ENCODE measurements at places on chromosomes 16 and 17.

DNA sequence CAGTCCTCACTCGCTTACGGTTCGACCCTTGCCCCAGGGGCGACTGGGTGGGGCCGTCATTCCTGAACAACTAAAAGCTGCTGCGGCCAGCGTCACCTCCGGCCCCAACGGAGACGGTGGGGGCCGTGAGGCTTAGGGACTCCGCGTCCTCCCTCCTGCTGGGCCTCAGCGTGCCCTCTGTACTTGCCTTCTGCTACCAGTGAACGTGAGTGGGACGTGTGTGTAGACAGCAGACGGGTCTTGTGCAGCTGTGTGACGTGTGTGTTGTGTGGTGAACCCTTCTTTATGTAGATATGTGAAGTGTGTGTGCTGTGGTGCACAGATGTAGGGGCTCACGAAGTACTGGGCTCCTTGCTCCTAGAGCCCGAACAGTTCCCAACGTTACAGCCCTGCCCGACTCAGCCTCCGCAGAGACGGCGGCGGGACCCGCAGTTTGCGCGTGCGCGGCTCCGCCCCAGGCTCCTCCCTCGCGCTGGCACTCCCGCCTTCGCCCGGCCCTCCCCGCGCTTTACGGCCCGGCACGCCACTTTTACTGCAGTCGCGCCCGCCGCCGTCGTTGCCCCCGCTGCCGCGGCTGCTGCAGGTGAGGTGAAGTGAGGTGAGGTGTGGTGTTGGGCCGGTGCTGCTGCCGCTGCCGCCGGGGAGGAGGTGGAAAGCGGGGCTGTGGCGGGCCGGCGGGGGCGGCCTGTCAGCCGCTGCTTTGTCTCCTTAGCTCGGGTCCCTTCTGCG lies at the start of gene PHAF1:
Gene PHAF1 (plus strand): TSS at position 535 of the 729 bp plus-strand sequence. CDS start 235 bp downstream, outside the sequence.
- DNase-seq: peak; percentile 64

DNA sequence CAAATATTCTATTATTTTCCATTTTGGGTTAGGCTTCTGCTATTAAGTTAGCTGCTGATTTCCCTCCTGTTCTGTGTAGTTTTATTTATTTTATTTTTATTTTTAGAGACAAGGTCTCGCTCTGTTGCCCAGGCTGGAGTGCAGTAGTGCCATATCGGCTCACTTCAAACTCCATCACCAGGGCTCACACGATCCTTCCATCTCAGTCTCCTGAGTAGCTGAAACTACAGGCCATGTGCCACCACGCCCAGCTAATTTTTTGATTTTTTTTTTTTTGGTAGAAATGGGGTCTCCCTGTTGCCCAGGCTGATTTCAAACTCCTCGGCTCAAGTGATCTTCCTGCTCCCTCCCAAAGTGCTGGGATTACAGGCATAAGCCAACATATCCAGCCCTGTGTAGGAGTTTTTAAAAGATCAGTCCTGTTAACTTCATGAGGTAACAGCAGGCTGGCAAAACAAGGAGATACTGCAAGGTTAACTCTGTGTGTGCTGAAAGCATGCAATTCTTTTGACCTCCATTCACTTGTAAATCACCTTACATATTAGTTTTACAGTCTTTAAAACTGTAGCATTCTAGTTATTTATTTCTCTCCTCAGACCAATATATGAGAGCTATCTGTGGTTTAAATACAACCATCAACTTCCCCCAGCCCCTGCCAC lies 63.2 kb downstream of the SSH2 start:
- no peak for DNase-seq

- DNase-seq: no peak
Observed at GRCh38 chr17:8939496-8940334, 25.8 kb downstream of the PIK3R5 start.

DNA sequence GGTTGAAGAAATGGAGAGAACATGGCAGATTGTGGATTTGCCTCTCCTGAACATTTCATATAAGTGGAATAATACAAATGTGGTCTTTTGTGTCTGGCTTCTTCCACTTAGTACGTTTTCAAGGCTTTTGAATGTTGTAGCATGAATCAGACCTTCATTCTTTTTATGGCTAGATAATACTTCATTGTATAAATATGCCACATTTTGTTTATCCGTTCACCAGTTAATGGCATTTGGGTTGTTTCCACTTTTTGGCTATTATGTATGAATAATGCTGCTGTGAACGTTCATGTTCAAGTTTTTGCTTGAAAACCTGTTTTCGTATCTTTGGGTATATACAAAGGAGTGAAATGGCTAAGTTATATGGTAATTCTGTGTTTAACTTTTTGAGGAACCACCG lies 130.4 kb downstream of the TANC2 start:
- no peak for DNase-seq

DNA sequence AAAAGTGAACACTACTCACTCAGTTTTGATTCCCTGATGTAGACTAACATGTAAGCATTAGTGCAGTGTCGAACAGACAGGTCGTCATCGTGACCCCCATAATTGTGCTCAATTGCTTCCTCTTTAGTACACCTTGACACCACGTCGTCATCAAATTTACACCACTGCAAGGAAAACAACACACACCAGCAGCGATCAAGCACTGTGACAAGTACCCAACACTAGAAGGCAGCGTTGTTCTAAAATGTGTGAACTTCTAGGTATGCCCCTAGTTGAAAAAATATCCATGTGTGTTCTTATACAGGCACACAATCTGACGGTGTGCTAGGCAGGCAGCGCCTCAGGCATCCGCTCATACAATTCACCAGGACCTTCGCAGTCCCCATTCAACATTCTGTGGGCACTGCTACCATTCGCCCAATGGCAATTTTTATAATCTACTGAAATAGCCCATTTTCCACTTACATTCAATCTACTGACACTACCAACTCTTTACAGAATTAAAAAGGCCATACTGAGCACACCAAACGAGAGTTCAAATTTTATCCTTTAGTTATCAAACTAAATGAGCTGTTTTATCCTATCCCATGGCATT lies 23.1 kb downstream of the LITAFD start:
- DNase-seq: no peak

DNA sequence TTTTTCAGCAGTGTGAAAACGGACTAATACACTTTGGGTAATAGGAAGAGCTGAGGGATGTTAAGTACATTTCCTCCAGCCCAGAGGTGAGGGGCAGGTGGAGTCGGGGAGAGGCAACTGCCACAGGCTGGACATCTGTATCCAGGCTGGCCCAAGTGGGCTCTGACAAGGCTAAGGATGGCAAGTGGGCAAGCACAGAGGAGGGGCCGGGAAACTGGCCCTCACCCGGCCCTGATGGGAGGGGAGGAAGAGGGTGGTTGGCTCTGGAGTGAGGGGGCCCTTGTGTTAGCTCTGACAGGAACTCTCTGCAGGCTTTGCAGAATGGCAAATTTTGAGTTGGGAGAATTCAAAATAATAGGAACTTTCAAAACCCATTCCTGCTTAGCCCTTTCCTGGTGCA lies 251.0 kb upstream of the TNRC6C start:
- DNase-seq: no peak

- no peak for DNase-seq
Observed at GRCh38 chr17:57357392-57357784, 101.1 kb downstream of the MSI2 start.

GRCh38 chr17:81858170-81858966 lies 2.0 kb downstream of the P4HB start:
- DNase-seq: no peak

DNA sequence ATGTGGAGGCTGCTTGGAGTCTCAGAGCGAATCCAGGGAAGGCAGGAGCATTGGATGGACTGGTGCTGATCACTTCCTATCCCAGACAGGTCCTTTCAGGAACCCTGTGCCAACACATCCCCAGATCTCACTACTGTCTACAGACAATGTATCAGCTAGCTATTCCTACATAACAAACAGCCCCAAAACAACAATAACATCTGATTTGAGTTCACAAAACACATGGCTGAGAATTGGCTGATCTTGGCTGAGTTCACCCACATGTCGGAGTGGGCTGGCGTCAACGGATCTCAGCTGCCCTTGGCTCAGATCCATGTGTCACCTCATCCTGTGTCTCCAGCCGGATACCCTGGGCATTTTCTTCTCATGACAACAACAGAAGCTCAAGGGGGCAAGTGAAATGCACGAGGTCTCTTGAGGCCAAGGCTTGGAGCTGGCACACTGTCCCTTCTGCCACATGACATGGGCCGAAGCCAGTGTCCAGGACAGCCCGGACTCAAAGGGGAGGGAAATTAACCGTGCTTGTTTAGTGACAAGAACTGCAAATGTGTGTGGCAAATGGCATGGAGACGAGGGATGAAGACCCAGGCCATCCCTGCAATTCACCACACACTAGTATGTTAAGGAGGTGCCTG lies 18.7 kb downstream of the SNX20 start:
- no peak for DNase-seq

DNA sequence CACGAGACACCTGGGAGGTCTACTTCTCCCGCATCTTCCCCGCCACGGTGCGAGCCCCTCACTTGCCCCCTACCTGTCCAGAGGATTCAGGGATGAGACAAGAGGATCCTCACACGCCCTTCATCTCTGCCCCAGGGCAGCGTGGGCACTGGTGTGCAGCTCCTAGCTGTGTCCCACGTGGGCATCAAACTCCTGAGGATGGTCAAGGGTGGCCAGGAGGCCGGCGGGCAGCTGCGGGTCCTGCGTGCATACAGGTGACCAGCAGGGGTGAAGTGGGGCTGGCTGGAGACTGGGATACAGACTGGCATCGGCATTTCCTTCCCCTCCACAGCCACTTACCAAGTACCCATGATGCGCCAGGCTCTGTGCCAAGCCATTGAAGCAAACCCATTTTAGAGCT lies 28.4 kb upstream of the ALKBH5 start:
- no peak for DNase-seq

DNA sequence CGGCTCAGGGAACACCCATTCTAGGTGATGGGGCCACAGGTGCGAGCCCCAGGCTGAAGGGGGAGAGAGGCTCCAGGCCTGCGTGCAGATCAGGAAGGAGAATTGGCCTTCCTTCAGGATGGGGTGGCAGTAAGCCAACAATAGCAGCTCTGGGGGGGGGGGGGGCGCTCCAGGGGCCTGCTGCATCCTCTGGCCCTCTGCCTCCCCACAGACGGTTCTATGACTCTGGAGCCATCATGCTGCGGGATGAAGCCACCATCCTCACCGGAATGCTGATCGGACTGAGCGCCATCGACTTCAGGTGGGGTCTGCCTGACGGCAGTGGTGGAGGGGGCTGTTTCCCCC lies 6.1 kb downstream of the RUNDC3A start:
- no peak for DNase-seq

DNA sequence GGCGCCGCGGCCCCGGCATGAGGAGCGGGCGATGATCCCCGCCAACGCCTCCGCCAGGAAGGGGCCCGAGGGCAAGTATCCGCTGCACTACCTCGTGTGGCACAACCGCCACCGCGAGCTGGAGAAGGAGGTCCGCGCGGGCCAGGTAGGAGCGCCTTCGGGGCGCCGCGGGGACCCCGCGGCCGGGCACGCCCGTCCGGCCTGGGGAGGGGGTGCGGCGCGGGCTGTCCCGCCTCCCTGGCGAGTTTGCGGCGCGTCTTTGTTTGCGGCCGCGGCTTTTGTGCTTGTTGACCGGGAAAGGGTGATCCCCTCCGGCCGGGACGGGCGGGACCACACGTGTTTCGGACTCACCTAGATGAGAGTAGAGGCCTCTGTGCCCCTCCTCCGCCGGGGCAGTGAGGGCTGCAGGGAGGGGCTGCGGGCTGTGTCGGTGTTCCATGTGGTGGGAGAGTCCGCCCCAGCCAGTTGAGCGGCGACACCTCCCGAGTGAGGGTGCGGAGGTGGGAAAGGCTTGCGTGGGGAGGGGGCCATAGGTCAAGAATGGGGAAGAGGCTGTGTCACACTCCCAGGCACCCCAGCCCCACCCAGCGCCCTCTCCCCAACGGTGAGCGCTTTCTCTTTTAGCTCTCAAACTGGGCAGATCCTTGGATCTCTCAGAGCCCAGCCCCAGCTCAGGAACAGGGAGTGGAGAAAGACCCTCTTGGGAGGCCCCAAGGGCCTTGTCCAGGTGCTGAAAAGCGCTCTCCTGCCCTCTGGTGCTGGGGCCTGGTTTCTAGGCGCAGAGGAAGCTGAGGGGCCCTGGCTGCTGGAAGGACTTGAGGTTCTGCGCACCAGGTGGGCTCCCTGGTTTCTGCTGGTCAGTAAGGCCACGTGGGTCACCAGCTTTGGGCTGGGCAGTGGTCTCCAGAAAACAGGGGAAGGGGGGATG lies 923 bp downstream of the ANKRD13B start:
- DNase-seq: no peak

GRCh38 chr16:81752225-81752875 lies 26.7 kb upstream of the PLCG2 start:
- DNase-seq: no peak

DNA sequence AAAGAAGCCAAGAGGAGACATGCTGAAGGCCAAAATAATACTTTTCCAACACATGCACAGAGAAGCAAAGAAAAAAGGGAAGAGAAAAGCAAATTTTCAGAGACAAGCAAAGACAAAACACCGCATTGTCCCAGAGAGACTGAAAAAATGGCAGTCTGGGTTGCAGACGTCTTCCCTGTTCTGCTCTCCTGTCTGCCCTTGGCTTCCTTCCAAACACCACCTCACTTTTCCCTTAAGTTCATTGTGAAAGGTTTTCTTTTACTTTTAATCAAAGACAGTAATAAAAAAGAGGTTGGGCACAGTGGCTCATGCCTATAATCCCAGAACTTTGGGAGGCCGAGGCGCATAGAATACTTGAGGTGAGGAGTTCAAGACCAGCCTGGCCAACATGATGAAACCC lies 21.2 kb upstream of the VAT1L start:
- DNase-seq: no peak

GRCh38 chr16:87028481-87029320 lies 288.5 kb downstream of the C16orf95 start:
- DNase-seq: no peak

DNA sequence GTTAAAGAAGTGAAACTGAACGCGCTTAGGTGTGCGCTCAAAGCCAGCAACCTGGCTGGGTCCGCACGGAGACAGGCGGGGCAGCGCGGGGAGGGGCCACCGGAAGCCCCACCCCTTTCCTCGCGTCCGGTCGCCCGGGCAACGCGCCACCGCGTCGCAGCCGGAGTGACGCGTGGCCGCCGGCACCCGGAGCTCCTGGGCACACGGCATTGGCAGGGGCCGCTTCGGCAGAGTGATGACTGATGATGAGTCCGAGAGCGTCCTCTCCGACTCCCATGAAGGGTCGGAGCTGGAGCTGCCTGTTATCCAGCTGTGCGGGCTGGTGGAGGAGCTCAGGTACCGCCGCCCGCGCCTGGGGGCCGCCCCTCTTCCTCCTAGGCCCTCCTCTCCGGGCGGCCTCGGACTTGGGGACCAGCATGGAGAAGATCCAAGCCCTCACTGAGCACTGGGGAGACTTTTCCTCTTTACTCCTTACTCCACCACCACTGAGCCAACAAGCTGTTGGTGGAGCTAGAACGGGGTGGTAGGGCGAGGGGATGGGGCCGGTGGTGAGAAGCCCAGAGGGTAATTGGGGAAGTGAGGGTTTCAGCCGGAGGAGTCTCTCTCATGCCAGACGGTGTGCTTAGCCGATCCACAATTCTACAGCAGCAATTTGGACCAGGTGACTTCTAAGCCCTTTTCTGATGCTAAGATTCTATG lies 44.9 kb downstream of the PRSS54 start:
- peak; percentile 31 for DNase-seq
